ENCODE measurements at places on chromosomes 12 and 14.

- DNase-seq = no peak
Observed at GRCh38 chr12:50523772-50524171, 19.0 kb downstream of the DIP2B start.

GRCh38 chr12:5996459-5996858 lies 51.4 kb upstream of the ANO2 start:
- no peak for DNase-seq

DNA sequence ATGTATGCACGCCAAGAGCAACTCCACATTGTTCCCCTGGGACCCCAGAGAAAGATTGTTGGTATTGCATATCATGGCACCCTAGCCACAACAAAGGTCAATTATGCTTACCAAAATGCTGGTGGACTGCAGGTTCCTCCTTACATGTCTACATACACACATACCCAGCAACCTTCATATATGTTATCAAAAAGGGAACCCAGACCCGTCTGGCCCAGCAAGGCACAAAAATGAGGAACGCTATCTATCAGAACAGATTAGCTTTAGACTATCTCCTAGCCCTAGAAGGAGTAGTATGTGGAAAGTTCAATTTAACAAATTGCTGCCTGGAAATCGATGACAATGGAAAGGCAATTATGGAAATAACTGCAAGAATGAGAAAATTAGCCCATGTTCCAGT lies 61.5 kb downstream of the DHRS2 start:
- no peak for DNase-seq

- peak; percentile 19 for DNase-seq
Observed at GRCh38 chr12:2299206-2299605, 246.4 kb downstream of the CACNA1C start.

- DNase-seq = peak; percentile 45
Observed at GRCh38 chr14:90274808-90275457, 18.6 kb downstream of the PSMC1 start.

DNA sequence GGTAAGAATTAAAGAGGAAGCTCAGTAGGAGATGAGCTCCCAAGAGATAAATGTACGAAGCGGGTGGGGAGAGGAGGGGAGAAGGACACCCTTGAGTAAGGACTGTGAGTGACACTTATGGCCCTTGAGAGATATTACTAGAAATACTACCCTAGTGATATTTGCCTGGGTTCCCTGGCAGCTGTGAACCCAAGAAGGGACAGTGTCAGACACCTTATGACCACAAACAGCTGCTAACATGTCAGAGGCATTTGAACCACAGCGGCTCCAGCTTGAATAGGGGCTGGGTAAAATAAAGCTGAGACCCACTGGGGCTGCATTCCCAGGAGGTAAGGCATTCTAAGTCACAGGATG lies 19.6 kb upstream of the SLC6A12 start:
- no peak for DNase-seq

- DNase-seq = no peak
Observed at GRCh38 chr14:36498938-36499337, 21.1 kb downstream of the NKX2-1 start.

GRCh38 chr14:104403421-104404220 lies 175.9 kb upstream of the C14orf180 start:
- DNase-seq = no peak

DNA sequence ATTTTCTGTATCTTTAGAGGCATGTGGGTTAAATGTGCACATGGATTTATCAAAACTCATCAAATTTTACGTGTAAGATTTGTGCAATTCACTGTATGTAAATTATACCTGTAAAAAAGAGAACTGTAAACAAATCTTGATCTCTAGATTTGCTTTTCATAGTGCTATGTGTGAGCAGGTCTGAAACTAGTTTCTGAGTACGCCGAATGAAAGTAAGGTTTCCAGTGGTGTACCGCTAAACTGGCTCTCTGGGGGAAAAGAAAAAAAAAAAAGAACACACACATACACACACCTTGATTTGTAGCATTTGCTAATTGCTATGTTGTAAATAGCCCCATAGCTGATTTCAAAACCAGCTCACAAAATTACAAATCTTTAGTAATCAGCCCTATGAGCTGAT lies 8.6 kb upstream of the SLC41A2 start:
- no peak for DNase-seq

- DNase-seq = peak; percentile 92
Observed at GRCh38 chr14:69038455-69039287, 59.6 kb upstream of the ACTN1 start.

DNA sequence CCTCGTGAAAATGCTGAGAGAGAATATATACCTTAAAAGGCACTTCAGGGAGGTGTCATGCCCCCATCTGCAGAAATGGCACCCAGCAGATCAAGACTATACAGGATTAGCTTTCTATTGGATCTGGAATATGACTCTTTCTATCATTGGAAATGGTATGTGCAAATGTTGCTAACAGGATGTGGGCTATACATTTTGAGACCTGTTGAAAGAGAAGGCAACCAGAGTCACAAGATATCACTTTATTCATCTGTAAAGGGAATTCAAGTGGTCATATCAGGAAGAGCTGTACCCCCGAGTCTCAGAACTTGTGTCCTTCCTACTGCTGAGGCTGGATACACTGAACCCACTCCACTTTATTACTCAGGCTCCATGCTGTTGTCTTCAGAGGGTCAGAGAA lies 46.1 kb upstream of the FRMD6 start:
- no peak for DNase-seq

DNA sequence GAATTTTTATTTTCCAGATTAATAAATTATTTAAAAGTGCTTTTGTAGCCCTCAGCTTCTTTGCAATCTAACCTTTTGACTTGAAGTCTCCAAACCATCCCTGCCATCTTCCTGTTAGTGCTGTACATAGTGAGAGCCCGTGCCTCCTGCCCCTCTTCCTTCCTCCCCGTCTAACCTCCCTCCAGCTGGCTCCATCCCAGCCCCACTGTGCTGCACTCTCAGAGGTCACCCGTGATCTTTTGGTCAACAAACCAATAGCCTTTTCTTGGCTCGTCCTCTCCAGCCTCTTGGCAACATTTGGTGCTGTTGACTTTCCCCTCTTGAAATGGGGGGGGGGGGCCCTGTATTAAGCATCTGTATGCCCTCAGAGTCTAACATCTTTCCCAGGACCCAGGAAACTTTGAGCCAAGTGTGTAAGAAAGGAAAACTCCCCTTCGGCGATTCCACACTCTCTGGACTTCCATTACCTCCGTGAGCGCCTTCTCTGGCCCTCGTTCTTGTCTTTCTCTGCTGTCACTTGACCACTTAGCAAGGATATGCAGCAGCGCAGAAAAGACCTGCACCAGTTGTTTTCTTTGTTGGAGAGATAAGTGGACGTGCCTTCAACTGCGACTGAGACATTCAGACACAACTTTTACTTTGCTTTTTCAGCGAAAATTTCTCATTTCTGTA lies 44.1 kb downstream of the FBXW8 start:
- no peak for DNase-seq

DNA sequence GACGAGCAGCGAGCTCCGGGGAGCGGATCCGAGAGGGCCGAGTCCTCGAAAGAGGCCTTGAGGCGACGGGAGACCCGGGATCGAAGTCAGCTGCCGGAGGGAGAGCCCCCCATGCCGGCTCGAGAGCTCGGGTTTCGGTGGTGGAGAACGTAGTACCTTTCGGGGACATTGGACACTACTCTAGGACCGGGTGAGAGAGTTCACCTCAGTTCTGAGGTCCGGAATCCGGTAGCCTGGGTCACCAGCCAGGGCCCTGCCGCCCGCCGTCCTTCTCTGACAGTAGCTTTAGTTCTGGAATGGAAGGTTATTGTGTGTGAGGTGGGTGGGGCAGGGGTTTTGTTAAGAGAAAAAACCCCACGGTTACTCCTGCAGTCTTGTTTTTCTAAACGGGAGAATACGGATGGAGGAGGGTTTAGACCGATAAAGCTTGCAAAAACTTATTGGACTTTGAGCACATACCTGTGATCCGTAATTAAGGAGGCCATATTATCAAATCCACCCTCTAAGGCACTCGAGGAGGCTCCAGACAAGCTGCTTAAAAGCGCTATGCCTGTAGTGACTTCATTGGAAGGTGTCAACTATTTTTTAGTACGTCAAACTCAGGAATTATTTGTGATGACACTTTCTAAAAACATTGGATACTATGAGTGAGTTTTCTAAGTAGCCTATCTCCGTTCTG lies 765 bp downstream of the SCYL2 start:
- DNase-seq = no peak

DNA sequence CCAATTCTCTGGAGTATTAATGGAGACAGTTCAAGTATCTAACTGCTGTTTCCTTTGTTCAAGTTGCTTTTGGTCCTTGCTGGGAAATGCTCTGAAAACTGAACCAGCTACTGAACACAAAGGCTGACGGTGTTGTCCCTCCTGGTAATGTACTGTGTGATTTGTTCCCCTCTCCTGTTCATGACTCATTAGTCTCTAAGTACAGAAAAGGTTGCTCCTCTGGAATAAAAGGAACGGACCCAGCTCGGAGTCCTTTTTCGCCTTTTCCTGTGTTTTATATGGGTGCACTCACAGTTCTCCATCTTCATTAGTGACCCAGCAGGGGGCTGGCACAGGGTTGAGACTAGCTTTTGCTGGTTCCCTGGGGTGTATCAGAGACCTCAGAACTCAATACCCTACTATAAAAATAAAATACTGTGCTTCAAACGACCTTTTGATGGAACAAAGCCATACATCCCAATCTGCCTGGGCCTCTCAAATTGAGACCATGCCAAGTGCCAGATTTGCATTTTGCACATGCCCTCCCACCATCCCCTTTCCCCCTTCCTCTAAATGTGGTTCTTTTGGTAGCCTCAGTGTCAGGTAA lies 269.7 kb downstream of the RAD51B start:
- DNase-seq = peak; percentile 83

GRCh38 chr14:61528591-61529021 lies 166.7 kb upstream of the HIF1A start:
- DNase-seq = peak; percentile 87

GRCh38 chr14:65949711-65950516 lies 536.3 kb upstream of the CCDC196 start:
- DNase-seq = peak; percentile 46

DNA sequence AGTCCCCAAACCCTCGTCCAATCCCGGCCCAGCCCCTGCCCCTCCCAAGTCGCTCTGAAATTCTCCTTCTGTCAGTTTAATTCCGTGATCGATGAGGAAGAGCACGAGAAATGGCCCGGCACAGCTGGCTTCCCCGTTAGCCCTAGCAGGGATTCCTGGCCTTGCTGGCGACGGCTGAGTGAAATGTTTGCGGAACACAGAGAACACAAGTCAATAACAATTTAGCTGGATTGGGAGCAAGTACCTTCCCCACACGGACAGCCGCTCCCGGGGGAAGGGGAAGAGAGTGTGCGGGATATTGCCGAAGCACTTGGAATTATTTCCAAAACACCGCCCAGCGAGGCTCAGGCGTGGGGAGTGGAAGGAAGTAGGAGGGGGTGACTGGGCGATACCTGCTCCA lies 134.6 kb downstream of the RBM19 start:
- DNase-seq = no peak

GRCh38 chr12:76413121-76413520 lies 64.9 kb upstream of the BBS10 start:
- no peak for DNase-seq

GRCh38 chr12:25875661-25876060 lies 82.8 kb upstream of the RASSF8 start:
- no peak for DNase-seq

DNA sequence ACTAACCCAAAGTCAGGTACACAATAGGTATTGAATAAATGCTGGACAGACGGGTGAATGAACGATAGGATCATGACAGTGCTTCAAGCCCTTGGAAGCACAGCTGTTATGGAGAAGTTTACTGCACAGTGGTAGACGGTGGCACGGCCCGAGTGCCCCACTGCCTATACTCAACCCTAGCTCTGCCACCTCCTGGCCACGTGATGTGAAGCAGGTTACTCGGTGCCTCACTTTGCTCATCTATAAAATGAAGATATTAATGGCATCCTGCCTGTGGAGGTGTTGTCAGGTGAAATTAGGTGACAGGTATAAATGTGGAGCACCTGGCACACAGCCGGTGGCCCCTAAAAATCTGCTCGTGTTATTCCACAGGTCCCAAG lies 5.8 kb downstream of the ASB2 start:
- no peak for DNase-seq

DNA sequence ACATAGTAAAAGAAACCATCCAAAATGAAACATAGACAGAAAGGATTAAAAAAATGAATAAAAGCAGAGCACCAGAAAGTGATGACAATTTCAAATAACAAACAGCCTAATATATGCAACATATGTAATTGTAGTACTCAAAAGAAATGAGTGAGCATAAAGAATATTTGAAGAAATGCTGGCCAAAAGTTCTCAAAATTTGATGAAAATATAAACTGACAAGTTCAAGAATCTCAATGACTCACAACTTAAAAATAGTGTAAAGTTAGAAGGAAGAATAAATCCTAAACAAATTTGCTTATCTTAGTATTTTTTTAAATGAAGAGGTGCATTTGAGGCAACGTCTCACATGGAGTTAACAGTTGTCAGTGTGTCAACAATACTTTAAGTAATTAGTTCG lies 498.9 kb downstream of the SLC6A15 start:
- no peak for DNase-seq

GRCh38 chr14:26286913-26287205 lies 311.0 kb downstream of the NOVA1 start:
- DNase-seq = no peak

DNA sequence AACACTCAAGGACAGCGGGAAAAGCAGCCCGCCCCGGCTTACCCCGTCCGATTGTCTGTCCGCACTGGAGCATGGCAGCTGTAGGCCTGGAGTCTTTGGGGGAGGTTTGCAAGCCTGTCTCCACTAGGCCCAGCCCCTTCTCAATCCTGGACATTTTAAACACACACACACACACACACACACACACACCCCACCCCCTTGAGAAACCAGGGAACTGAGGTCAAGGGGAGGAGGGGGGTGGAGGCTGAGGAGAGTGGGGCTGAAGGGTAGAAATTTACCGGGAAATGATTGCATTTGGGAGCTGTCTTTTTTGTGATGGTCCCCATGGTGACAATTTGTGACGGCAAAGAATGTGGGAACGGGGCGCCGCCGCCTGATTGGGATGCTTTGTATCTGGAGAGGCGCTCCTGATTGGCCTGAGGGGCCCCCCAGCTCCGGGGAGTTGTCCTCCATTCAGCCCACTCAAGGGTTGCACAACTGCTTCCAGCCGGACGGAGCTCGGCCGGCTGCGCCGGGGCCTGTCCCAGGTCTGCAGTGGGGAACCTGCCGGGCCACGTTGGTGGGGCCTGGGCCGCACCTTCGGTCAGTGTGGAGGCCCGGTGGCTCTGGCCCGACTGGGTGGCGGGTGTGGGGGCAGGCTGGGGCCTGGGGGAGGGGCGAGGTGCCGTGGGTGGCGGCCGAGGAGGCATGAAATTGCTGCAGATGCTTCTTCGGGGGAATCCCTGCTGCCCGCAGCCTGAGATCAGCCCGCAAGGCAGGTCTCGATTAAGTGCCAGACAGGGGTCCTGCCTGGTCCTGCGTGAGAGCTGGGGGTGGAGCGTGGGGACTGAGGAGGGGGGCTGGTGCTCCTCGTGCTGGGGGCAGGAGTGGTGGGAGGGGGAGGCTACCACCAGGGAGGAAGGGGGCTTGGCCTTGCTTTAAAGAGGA lies at the start of gene FAM181A:
Gene FAM181A, plus strand, starts transcription at position 472 of the 927 bp plus-strand sequence. CDS start 942 bp downstream, outside the sequence.
- DNase-seq = no peak

DNA sequence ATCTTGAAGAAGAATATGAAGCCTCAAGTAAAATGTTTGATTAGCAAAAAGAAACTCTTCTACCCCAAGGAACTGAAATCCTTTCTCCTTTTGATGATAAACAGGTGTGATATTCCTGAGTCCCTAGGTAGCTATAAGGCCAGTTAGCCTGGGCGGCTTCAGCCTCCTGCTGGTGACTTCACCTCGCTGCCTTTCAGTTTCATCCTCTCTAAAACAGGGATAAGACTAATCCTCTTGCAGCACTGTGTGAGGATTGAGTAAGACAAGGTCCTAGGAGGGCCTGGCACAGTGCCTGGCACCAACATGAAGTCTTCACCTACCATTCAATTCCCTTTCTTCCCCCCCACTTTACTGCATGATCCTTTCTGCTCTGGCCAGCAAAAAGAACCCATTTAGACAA lies 42.1 kb downstream of the CIT start:
- no peak for DNase-seq

Measured in RCC 7860 (cell line).